ENCODE measurements at places on chromosomes 7 and 10.
A peak's percentile ranks its signal among the peaks of the same experiment; 100 is the strongest.

- DNase-seq: no peak
Observed at GRCh38 chr7:150849204-150849775, 3.0 kb upstream of the AOC1 start.

DNA sequence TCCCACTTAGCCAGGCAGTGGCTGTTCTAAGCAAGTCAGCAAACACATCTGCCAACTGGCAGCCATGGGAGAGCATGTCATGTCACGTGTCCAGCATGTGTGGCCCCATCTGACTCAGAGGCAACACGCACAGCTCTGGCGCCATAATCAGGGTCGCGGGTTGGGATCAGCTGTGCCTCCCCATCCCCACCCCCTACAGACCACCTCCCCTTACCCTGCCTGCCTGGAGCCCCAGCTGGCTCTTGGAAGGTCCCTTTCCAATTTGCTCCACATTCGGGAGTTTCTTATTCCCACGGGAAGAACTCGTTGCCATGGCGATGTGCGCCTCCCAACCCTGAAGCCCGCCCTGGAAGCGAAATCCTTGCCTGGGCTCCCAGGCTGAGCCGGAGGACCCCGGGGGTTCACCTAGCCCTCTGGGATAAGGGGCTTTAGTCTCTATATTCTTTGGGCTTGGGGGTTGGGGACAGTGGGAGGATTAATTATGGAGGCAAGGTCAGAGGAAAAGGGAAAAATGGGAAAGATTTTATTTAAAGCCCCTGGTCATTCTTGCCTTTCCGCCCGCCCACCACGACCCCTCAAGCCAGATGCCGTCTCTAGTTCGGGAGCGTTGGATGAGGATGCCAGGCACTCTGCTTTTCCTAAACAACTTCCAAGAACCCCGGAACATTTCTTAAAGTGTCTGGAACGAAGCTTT is 283.7 kb downstream of the ZEB1 start:
- DNase-seq: peak; percentile 70

GRCh38 chr10:79445977-79446757 is 743 bp upstream of the ZCCHC24 start:
- peak; percentile 91 for DNase-seq

GRCh38 chr7:80218723-80219122 is 84.1 kb downstream of the GNAI1 start:
- no peak for DNase-seq

- DNase-seq: no peak
Observed at GRCh38 chr7:125098377-125098970, 168.8 kb upstream of the POT1 start.

DNA sequence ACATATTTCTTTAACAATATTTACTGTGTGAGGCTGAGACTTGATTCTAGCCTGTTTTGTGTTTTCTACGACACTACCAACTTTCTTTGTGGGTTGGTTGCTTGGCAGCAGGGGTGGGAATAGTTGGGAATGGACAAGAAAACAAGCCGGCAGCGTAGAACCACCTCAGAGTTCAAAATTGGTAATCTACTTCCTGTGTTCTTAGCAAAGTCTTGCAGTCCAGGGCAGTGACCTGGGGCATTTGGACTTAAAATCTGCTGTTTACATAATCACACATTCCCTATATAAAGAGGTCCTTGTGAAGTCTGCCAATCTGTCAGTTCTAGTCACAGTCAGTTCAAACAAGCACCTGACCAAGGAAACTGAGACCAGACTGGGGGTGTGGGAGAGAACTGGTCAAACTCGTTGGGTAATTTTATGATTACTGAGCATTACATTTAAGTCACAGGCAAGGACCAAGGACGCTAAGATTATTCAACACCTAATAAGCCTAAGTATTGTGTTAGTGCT is 167.9 kb downstream of the CPEB3 start:
- DNase-seq: no peak

DNA sequence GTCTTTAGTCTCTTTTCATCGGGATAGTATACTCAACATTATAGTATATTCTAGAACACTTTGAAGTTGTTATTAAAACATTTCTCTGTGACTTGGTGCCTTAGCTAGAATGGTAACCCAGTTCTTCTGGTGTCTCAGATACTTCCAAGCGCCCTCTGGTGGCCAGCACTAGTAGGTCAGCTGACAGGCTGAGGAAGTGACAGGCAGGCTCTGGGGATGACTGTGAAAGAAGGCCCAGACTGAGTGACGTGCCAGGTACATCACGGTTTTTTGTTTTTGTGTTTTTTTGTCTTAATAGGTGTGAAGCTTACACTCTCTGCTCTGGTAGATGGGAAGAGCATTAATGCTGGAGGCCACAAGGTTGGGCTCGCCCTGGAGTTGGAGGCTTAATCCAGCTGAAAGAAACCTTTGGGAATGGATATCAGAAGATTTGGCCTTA is 5.1 kb downstream of the COMTD1 start:
- peak; percentile 77 for DNase-seq

GRCh38 chr7:36312915-36313334 is 76.7 kb upstream of the ANLN start:
- DNase-seq: no peak

DNA sequence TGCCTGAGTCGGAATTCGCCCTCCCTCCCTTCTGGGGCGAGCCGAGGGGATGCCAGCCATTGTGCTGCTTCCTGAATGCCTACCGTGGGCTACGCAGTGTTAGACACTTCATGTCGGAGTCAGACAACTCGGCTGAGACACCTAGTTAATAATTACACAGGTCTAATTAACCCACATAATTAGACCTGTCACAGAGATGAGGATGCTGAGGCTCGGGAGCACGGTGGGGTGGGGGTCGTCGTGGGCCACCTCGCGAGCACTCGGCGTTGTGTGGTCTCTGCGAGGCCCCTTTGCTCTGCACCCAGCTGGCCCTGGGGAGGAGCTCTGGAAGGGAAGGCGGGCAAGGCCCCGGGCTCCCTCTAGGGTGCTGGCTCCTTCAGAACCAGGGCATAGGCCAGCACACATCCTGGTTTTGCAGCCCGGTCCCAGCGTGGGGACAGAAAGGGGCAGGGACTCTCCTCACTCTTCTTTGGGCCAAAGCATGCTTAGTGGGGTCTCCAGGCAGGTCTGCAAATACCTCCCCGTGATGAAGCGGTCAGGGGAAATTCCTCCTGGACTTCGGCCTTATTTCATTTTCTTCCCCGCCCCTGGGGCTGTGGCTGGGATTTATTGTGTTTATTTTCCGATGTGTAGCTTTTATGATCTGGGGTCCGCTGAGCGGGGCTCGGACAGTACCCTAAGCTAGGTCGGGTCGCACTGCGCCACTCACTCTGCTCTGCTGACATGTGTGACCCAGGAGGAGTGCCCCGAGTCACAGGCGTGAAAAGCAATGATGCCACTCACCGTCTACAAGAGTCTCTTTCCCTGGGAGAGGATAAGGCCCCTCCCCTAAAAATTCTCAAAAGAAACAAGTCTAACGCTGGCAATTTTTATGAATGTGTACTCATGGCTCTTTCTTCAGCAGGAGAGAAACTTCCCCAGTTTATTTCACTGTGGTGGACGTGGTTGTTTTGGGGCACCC is 4.9 kb upstream of the FOXL3 start:
- no peak for DNase-seq

DNA sequence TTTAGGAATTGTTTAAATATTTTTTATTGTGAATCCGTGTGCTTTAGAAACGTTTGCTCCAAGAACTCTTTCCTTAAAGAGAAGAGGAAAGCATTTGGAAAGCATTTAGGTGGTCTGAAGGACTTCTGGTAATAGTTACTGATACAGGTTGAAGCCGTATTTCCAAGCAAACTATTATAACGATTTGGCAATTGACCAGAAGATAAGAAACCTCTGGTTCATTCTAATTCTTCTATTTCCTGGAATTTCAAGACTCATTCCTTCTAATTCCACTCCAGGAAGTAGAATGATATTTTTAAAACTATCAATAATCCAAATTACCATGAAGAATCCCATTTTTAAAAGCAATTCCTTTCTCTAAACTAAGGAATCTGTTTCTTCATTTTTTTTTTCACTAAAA is 158.9 kb upstream of the AGR3 start:
- DNase-seq: no peak

DNA sequence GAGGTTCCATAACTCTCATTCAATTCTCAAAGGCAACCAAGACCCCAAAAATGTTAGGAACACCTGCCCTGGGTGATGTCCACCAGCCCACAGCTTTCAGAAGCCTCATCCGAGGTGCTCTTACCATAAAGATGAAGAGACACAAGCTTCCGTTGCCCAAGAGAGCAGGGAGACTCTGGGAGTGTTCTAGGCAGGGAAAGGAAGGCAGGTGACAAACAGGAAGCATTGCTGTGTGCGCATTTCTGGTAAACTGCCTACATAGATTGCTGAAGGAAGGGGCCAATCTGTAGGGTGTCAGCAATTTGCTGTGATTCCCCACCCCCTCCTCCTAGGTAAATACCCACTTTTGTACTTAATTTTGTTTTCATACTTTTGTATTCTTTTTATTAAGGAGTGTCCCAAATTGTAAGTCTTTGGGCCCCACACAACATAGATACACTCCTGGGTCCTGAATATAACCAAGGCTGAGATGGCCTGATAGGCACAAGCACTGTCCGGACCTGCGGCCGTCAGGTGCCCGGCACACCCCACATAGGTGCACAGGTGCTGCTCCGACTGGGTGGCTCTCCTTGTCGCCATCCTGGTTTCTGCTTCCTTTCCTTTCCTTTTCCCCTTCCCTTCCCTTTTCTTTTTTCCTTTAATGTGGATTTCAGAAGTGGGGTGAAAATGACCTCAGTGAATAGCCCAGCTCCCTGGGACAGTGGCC is 51.4 kb upstream of the SMNDC1 start:
- no peak for DNase-seq

DNA sequence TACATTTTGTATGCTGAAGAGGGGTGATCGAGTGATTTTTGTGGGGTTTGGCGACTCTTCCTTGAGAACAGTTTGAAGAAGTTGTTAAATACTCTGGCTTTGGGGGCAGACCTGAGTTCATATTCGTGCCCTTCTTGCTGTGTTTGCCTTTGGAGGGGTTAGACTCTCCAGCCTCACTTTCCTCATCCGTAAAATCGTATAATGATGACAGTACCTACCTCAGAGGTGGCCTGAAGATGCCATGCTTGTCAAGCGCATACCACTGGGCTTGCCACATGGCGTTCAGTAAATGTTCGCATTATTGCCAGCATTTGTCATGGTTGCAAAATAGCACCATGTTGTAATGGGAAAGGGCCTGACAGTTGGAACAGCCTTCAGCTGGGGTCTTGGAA is 1.3 kb downstream of the STK17A start:
- DNase-seq: no peak

- no peak for DNase-seq
Observed at GRCh38 chr10:122122493-122122892, 133.5 kb downstream of the TACC2 start.

DNA sequence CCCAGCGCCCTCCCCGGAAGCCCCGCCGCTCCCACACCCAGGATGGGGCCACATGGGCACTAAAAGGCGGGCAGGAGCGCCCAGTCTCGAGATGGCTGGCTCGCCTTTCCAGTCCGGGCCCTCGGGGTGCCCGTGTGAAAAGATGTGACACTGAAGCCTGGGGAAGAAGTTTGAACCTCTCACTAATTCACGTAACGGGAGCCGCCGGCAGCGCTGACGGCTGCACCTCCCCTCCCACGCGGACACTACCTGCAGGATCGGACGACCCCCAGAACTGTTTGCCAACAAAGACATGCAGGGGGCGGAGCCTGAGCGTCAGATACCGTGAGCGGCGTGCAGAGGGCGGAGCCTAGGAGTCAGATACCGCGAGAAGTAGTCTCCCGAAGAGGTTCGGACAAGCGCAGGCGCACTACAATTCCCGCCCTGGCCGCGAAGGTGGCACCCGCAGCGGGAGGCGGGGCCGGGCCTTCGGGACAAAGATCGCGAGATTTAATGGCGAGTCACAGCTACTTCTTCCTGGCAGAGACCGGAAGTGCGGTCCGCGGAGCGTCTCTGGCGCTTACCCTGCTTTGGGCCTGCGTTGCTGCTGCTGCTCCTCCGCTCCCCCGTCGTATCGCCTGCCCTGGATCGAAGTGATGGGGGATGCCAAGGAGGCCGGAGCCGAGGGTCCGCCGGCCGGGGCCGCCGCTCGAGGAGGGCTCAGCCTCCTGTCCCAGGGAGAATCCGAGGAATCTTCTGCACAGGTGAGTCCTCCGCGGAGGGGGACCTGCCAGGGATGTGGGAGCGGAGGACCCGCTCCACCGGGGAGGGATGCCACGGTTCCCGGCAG is at the start of gene EDRF1:
EDRF1 (plus strand) TSS at position 537 of the 829 bp plus-strand sequence; CDS start at position 636, 99 bp downstream.
- peak; percentile 97 for DNase-seq

DNA sequence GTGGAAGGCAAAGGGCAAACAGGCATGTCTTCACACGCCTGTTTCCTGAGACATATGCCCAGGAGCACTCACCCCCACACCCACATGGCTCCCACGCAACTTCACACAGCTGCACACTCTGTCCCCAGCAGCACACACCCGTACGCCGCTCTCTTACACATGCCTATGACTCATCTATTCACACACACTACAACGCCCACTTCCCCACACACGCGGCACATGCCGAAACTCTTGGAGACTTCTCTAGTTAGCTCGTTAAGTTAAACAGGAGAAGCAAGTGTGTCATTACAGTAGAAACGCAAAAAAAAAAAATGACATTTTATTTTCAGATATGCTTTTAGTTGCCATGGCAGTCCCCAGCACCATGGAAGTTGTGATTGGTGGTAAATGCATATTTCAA is 6.7 kb downstream of the CALN1 start:
- no peak for DNase-seq

DNA sequence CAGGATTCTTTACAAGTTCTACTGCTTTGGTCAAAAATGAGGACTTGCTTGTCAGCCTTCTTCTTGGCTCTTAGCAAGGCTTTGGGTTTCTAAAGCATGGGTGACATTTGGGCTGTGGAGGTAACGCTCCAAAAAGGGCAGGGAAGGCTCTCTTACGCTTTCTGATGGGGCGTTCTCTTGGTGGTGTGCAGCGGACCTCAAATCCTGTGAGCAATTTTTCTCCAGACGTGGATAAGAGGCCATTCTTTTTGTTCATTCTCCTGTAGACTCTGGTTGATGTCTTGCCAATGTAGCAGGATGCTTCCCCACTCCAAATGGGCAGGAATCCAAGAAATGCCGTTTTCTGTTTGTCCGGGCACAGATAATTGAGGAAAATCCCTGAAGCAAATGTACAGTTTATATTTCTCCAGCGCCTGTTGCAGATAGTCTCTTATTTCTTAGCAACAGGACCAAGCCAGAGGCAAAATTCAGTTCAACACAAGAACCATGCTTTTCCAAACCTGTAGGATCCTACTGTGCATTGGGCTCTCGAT is 138.4 kb upstream of the NFE2L3 start:
- DNase-seq: peak; percentile 22

GRCh38 chr7:132571970-132572369 is 4.3 kb downstream of the PLXNA4 start:
- no peak for DNase-seq

Data from SK-N-SH (cell line).